ENCODE measurements at places on chromosomes 6 and 20.

- peak; percentile 76 for DNase-seq
These were observed at the start of gene IRF4 for GRCh38 chr6:391559-392440. Gene IRF4, plus strand, starts transcription at chr6:391752. Its CDS starts 1,401 bp downstream, at chr6:393153.

GRCh38 chr20:6744180-6744579 lies 23.3 kb upstream of the BMP2 start:
- no peak for DNase-seq

DNA sequence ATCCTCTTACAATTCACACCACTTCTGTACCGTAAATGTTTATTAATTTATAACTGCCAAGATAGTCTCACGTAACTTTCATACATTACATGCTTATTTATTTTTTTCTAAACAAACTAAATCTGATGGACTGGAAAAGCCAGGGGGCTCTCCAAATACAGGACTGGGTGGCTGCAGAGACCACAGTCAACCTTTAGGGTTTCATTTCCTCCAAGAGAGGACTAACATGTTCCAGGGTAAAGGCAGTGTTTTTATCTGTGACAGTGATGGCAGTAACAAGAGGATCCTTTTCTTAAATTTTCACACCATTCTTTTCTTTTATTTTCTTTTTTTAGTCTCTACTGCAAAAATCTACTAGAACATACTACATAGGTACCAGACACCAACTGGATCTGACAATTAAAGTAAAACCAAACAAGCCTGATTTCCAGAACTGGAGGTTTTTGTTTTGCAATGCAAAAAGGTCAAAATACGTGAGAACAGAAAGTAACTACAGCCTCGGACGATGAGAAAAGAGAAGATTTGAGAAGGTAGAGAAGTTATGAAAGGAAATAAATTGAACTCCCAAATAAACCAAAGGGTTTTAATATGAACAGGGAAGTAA lies 1.2 kb downstream of the LMBRD1 start:
- no peak for DNase-seq

DNA sequence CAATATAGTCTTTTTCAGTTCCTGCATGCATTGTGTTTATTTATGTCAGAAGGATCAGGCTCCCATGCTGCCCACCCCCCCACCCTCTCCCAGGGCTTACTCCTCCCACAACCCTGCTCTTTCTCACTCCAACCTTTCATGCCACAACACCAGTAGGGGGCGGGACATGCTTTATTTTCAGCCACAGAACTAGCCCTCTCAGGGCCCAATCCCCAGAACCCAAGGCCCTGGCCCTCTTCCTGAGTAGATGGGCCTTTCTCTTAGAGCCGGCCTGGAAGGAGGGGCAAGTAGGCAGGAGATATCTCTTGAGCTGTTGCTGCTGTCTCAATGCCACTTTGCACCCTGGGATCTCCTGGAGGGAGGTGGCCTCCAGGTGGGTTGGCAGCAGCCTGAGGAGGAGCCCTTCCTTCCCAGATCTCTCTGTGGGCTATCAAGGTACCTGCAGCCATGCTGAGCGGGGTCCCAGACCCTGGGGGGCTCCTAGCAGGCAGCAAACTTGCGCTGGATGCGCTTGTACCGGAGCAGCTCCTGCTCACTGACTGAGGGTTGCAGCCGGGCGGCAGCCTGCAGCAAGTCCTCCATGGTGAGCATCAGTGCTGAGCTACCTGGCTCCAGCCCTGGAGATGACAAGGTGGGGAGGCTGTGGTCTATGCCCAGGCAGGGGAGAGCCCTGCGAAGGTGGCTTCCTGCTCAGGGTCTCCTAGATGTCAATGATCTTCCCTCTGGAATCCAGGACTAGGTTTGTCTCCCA lies 3.5 kb downstream of the GNMT start:
- DNase-seq = no peak
